ENCODE measurements at places on chromosomes 12 and 14.

DNA sequence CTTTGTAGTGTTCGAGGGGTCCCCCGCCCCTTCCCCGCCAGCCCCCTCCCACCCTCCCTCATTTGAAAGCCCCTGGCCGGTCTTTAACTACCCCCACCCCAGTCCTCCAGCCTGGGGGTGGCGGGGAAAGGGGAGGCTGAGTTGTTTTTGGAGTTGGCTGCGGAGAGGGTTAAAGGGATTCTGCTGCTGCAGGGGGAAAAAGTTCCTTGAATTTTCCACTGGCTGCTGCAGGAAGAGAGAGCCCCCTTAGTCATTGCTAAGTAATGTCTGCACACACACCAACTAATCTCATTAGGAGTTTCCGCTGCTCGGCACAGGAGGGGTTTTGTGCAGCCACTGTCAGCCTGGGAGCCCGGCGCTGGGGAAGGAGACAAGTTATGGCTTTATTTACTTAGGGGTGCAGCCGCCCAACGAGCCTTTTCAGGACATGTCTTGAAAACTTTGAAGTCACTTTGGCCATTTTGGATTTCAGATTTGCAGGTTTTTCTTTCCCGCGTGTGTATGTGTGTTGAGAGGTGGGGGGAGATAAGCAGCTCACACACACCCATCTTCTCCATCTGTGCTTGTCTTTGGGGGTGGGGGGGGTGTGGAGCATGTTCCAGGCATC, 1.8 kb downstream of the ELK3 start:
- DNase-seq = no peak

DNA sequence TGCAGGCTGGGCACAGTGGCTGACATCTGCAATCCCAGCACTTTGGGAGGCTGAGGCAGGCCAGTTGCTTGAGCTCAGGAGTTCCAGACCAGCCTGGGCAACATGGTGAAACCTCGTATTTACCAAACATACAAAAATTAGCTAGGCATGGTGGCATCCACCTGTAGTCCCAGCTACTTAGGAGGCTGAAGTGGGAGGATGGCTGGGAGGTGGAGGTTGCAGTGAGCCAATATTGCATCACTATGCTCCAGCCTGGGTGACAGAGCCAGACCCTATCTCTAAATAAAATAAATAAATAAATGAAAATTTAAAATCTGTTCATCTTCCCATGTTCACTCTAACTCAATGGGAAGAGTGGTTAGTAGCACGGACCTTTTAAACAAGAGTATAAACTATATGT, 71.2 kb downstream of the ELK3 start:
- no peak for DNase-seq

DNA sequence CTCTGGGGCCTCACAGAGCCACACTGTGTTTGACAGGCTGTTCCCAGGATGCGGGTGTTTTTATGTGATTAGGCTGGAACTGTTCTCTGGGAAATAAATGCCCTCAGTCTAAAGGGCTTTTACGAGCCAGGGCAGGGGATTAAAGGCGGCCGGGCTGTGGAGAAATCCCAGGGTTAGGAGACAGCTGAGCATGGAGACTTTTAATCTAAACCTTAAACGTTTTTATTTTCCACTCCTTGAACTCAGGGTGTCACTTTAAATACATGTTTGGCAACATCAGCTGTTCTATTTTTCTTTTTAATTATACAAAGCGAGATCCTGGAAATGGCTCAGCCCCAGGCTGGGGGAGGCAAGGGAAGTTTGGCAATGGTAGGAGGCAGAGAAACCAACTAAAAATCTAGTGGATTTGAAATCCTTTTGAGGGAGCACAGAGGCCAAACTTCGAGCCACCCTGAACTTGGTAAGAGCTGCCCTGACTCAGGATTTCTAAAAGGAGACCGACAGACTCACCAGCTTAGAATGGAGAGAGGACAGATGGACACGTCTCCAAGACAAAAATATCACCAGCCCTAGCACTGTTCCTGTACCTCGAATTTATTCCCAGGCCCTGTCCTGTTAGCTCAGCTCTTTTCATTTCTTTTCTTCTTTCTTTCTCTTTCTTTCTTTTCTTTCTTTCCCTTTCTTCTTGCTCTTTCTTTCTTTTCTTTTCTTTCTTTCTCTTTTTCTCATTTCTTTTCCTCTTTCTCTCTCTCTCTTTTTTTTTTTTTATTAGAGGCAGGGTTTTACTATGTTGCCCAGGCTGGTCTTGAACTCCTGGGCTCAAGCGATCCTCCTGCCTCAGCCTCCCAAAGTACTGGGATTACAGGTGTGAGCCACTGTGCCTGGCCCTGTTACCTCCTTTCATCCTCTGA, 15.8 kb upstream of the ORAI1 start:
- DNase-seq = no peak

DNA sequence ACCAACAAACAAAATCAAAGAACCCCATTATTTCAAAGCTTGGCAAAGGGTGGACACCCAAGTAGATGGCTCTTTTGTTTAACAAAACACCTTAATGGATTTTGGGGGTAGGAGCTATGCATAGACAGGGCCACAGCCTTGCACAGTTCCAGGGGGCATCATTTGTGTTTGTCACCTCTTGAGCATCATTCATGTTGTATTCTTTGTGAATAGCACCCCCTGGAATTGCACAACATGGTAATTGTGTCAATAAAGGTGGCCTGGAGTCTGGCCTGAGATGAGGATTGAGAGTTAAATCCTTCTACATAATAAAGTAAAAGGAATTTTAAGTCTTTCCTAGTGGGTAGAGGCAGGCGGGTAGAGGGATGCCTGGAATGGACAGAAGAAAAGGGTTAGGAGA, 3.3 kb upstream of the FRS2 start:
- no peak for DNase-seq

DNA sequence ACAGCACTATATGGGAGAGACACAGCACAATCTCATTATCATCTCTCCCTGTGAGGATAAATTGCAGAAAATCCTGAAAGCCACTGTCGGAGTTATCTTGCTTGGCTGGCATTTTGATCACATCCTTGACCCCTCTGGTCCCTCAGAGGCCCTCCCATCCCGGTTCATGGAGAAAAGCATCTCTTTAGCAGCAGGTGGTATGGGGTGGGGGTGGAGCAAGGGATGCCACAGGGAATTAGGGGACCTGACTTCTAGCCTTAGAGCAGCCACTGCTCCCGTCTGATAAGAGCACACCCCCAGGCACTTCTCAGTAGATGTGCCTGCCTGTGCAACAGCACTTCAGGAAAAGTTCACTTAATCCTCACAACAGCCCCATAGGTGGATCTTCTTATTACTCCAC, 38.6 kb downstream of the GRIN2B start:
- no peak for DNase-seq

DNA sequence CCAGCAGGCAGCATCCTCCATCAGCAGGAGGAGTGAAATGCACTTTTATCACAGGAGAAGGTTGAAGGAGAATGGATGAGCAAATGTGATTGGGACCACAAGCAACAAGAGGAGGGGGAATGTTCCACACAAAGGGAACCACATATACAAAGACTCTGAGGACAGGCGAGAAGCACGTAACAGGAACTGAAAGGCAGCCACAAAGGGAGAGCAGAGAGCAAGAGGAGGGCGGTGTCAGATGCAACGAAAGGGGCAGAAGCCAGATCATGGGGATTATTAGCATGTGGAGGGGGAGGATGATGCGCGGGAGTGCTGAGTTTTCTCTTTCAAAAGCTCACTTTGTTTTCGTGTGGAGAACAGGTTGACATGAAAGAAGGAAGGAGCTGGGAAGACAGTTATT, 241.1 kb downstream of the SPTSSA start:
- no peak for DNase-seq

GRCh38 chr14:99853206-99853605, 60.0 kb downstream of the EML1 start:
- DNase-seq = no peak

DNA sequence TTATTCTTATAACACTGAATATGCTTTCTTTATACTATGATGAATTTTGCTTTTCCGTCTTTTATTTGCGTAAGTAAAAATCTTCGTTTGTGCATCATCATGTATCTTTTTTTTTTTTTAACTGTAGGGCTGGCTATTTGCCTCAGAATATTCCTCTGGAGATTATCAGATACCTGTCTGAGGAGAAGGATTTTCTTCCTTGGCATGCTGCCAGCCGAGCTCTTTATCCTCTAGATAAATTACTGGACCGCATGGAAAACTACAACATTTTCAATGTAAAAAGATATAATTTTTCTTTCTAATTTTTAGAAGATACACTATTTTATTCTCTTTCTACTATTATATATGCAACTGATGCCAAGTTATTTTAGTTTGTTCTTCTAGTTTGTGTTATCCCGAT, 346.6 kb downstream of the TRHDE start:
- DNase-seq = no peak

GRCh38 chr12:117890644-117891043, 78.1 kb downstream of the KSR2 start:
- no peak for DNase-seq

- DNase-seq = no peak
Measured at GRCh38 chr12:74915718-74916117, 293.9 kb downstream of the KCNC2 start.

DNA sequence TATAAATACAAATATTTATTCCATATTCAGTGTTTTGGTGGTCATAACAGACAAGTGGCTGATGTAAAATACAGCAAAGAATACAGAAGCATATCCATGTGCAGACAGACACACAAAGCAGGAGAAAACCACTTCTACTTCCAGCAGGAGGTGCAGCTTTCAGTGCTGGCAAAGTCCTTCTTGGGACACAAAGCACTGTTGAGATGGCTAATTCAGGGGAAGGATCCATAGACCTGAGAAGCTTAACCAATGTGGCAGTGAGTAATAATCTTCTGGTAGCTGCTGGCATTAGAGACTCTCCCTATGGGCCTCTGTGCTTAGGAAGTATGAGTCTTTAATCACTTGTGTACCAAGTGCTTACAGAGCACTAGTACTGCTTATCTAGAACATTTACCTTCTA, 26.8 kb downstream of the AMN1 start:
- no peak for DNase-seq

DNA sequence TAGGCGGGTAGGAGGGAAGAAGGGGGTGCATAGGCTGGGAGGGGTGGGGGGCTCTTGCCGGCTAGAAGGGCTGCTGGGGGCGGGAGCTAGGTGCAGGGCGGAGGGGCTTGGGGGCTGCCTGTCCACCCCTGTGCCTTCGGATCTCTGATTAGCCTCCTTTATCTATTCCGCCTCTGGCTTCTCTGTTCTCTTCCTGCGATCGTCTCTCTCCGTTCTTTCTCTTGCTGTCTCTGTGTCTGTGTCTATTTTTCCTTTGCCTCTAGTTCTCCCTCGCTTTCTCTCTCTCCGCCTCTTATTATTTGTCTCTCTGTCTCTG, 166.7 kb upstream of the LHX5 start:
- DNase-seq = no peak

GRCh38 chr14:38964630-38965029, 138.4 kb downstream of the SEC23A start:
- no peak for DNase-seq

- DNase-seq = no peak
Measured at GRCh38 chr12:113926788-113927187, 39.3 kb downstream of the RBM19 start.

DNA sequence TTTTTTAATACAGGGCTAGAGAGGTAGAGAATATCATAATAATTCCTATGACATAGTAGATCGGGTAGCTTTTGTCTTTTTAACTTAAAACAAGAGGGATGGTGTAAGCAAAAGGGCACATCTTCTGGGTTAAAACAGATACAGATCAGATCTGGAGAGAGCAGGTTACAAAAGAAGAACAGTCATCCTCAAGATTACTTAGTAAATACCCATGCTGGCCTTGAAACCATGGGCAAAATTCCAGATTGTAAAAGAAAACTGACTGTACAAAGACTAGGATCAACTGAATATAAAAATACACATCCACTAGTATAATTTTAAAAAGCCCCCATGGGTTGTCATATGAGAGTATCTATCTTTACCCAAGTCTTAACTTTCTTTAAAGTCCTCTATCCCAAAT, 76.7 kb downstream of the MED13L start:
- no peak for DNase-seq

DNA sequence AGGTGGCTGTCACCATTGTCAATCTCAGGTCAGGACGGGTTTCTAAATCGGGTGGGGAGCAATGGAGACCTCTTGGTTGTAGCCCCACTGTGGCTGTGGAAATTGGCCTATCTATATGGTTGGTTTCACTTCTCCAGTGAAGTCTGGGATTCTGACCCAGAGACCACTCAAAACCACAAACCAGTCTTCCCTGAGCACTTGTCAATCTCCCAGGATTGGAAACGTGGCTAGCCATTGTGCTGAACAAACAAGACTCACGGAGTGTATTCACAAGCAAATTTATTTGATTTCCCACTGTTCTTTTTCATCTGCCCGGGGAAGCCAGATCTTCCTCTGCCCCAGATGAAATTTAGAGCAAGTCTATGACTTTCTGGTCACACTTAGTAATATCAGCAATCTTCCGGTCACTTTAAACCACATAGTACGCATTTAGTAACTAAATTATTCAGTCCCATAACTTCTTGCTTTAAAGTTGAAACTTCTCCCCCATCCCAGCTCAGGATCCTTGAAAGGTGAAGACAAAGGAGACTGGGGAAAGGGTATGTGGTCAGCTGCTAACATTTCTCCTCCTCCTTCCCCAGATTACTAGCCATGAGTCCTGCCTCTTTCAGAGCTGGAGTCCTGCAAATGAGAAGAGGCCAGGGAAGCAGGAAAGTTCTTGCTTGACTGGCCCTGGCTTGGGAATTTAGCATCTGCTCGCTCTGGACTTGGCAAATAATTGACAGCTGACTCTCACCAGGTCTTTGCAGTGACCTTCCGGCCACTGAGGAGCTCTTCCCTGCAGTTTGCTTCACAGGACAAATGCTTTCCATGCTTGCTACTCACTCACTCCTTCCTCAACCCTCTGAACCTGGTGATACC, 123.2 kb upstream of the MAX start:
- no peak for DNase-seq

DNA sequence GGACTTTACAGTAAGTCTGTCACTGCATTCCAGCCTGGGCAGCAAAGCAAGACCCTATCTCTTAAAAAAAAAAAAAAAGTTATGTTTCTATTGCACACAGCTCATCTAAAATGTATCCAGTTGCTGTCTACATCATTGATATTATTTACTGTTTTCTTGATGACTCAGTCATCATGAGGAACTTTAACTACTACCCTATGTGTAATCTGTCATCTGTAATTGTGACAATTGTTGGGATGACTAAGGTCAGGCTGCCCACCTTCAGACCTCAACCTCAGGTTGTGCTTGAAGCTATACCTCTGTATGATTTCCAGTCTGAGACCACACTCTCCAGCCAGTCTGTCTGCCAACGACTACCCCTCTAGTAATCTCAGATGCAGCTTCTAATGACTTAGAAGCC, 15.3 kb downstream of the PPP1R13B start:
- DNase-seq = no peak

- no peak for DNase-seq
Measured at GRCh38 chr14:86166541-86166940, 636.6 kb downstream of the FLRT2 start.

DNA sequence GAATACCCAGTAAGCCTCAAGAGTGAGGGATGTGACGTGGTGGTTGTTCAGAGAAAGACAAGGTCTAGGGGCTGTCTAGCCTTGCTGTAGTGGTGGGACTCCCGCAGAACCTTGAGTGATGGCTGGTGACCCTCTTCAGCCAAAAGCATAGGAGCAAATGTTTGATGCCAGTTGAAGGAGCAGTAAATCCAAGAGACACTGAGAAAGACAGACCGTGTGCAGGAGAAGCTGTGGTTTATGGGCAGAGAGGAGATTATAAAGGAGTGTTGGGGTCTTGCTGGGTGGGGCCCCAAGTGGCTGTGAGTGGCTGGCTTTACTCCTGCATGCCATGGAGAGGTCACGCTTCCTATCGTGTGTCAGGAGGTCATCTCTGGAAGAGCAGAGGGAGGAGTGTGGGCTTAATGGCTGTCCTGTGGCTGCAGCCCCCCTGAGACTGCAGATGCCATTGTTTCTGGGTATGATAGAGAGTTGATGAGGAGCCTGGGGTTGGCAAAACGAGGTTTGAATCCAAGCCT, 152.0 kb upstream of the CCND2 start:
- no peak for DNase-seq
